Type B pancreatic cell (in vitro differentiated cells): ENCODE measurements at places on chromosomes 6 and 20. TPM values are rescaled to one million over a fixed set of nuclear protein-coding genes. Genes with fewer than 3 reads are reported as not detected.

DNA sequence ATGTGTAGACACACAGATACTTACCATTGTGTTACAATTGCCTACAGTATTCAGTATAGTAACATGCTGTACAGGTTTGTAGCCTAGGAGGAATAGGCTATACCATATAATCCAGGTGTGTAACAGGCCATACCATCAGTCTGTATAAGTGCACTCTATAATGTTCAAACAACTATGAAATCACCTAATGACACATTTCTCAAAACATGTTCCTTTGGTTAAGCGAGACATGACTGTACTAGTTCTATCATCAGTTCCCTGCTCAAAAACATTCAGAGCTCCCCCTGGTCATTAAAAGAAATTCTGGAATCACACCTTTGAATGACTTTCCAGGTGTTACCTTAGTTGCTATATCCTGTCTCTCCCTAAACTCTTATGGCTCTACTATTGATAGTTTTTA lies 70.4 kb upstream of the SLC2A12 start:
- DNase-seq, result no peak

GRCh38 chr20:35004051-35004725 lies 48.5 kb downstream of the MYH7B start:
- no peak for DNase-seq

DNA sequence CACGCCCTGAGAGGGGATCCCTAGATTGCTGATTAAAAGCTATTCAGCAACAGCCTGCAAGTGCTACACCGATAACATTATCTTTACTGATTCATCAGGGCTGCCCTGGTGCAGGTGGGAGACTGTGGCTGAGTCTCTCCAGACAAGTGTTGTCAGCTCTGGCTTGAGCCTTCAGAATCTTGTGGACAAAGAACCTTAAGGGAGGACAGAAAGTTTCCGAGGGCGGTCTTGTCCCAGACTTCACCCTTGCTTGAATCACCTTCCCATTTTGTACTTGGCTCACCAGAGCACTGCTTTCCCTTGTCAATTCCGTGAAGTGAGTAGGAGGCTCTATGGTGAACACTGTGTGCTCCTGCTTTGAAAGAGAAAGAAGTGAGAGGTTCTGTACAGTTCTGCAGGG lies 88.6 kb upstream of the PCSK2 start:
- no peak for DNase-seq

DNA sequence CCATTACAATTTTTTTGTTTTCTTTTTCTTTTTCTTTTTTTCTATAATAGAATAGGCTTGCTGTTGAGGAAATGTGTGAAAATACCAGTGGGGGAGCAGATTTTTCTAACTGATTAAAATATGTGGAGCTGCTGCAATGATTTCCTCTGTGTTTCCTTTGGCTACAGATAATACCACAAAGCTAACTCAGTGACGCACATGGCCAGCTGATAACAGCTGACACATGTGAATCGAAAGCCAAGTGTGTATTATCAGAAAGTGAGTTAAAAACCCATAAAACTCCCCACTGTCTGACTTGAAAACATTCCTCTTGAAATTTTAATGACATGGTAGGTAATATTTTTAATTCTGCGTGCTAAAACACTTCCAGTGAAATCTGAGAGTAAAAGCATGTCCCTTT lies 70.8 kb upstream of the AHI1 start:
- DNase-seq, result no peak

DNA sequence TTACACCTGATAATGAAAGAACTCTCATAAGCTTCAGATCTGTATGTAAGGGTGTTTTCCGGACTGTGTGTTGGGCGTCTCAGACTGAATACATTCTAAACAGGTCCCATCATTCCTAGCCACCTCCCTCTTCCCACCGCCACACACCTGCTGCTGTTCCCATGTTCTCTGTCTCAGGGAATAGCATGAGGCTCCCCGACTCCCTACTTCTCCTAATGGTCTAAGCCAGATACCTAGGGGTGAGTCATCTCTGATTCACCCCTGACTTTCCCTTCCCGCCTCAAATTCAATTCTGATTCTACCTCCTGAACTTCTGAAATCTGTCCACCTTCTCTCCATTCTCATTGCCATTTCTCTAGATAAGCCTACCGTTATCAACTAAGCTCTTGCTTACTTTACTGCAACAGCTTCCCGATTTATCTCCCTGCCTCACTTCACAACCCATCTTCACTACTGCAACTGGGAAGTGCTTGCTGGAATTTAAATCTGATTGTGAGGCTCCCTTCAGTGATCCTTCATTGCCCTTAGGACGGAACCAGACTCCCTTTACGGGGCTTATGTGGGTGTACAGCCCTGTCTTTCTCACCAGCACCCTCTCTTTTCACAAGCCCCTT lies 1.6 kb downstream of the TMEM14A start:
- DNase-seq, result no peak

DNA sequence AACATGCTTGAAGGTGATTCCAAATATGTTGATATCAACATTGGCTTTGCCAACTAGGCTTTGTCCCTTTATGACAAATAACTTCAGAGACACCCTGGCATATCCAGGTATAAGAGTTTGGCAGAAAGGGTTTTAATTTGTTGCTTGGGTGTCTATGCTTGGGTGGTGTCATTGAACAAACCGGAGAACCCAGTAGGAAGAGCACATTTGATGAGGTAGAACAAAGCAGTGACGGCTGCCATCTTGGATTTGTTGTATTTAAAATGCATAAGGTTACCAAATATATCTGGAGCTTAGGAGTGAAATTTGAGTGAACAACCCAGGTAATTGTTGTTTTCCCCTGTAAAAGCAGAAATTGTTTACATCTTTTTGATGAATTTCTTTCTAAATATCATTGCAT lies 503.7 kb upstream of the JARID2 start:
- no peak for DNase-seq

- DNase-seq, result no peak
Measured at GRCh38 chr20:46894971-46895905, 595 bp downstream of the EYA2 start.

The MUC22 gene
- total RNA-seq, result 1.6 and 4.9 TPM in 2 replicates

The SLC35F1 gene
- 1.9 and 6.1 TPM in 2 replicates for total RNA-seq

The TTBK1 gene
- 0.93 and 1.7 TPM in 2 replicates for total RNA-seq

The RGL2 gene
- total RNA-seq, result 128 and 176 TPM in 2 replicates
